ENCODE measurements at places on chromosomes 12 and 14. TPM values are rescaled to one million over a fixed set of nuclear protein-coding genes. Genes with fewer than 3 reads are reported as not detected.

GRCh38 chr12:53219956-53220693 lies 11.9 kb downstream of the RARG start:
- DNase-seq: no peak
- peak overlapping the region; percentile 88 for H3K4me3 ChIP-seq
- H3K36me3 ChIP-seq: no peaks in the 10 kb centered on the region

DNA sequence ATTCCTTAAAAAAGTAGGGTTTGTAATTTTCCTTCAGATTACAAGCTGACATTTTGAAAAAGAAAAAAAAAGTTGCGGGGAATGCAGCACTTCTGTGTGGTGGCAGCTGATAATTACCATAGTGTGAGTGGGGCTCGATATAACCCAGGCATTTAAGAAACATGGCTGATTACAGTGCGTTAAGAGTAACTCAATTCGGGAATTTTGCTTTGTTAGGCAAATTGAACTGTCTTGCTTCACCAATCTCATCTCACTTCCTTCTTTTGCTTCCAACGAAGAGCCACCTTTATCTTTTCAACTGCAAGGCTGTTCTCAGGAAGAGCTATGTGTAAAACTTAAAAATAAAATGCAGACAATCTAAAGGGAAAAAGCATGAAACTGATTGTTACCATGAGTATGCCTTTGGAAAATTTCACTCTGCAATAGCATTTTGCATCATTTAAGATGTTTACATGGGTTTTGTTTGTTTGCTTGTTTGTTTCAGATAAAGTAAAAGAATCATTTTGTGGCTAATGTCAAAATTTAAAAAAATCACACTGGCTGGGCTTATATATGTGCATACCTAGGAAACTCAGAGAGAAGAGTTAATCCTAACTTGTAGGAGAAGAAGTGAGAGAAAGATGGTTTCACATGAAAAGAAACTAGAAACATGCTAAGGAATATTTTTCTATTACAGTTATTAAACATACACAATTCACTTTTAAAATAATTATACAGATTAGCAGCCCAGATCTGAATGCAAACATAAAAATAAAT lies 295.9 kb upstream of the ATP2B1 start:
- no peaks in the 10 kb centered on the region for H3K27me3 ChIP-seq
- H3K27ac ChIP-seq: no peak overlapping the region
- peaks cover 4% of the 10 kb centered on the region for H3K4me1 ChIP-seq
- no peaks in the 10 kb centered on the region for H3K36me3 ChIP-seq

DNA sequence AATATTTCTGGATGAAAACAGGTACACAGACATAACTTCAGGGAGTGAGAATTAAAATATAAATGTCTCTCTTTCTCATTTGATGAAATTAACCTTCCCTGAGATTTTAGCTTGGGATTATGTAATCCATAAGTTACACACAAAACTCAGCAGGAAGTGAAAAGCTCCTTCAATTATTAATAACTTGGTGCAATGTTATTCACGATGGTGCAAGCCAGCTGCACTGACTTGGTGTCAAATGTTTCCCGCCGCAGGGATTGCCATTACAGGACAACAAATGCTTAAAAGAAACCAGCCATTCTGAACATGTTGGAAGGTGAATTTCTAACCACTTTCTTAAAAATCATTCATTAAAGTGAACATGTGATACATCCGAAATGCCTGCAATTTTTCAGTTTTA lies 250.4 kb downstream of the FOXN3 start:
- peaks cover 17% of the 10 kb centered on the region for H3K36me3 ChIP-seq
- H3K4me3 ChIP-seq: no peak overlapping the region
- no peaks in the 10 kb centered on the region for H3K4me1 ChIP-seq
- H3K27me3 ChIP-seq: no peaks in the 10 kb centered on the region
- no peak for DNase-seq
- no peak overlapping the region for H3K27ac ChIP-seq

DNA sequence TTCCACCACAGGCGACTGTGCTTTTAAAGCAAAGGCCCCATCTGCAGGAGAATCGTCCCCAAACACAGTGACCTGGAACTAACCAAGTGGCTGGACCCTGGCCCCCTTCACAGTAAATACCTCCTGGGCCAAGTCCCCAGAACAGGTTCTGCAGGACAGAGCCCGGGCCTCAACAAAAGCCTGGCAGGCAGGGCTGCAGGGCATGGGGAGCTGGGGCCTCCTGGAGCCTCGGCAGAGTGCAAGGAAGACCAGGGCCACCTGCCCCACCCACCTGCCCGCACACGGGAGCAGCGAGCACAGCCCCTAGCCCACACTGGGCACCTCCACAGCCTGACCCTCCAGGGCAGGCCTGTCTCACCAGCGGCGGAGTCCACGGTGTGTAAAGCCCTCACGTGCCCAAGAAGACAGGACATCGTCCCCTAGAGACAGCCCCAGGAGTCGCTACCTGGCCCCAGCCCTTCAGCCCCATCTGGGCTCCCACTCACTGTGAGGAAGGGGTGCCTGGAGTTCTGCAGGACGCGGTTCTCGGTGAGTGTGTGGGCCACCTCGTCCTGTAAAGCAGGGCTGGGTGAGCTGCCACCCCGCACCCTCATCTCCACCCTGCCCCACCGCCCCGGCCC lies 21.0 kb downstream of the AKT1 start:
- no peak overlapping the region for H3K4me3 ChIP-seq
- peaks cover 17% of the 10 kb centered on the region for H3K36me3 ChIP-seq
- H3K27ac ChIP-seq: no peak overlapping the region
- peaks cover 19% of the 10 kb centered on the region for H3K4me1 ChIP-seq
- no peaks in the 10 kb centered on the region for H3K27me3 ChIP-seq

- H3K36me3 ChIP-seq: peaks cover 3% of the 10 kb centered on the region
Measured at GRCh38 chr14:90576981-90577660, 180.3 kb downstream of the CALM1 start.

DNA sequence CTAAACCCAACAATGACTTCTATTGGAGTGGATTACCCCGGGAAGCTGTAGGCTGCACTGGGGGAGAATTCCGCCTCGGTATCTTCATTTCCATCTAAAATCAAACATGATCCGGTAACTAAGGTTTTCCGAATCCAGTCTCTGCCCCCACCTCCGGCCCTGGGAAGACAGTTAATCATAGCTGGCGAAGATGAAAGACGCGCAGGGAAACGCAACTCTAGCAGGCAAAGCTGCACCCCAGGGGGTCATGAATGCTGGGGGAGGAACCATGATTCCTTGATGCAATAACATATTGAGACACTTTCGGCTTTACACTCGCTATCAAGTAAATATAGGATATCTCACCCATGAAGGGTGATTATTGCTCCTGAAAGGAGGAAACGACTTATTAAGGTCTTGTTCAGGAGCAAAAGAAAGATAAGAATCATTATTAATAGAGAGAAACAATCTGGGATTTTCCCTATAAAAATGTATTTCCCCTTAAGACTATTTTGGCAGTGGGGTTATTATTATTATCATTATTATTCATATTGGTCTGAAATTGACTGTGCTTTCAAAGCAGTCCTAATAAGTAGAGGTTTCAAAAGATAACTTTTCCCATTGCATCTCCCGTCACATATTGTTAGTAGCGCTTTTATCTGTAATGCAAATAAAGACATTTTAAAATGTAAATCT lies 614.9 kb downstream of the VRK1 start:
- H3K36me3 ChIP-seq: no peaks in the 10 kb centered on the region
- no peak overlapping the region for H3K4me3 ChIP-seq
- no peak for DNase-seq
- H3K27ac ChIP-seq: no peak overlapping the region
- peaks cover 10% of the 10 kb centered on the region for H3K27me3 ChIP-seq

Gene OAS1
- not detected for total RNA-seq

Gene TMEM121
- 12.3 TPM for total RNA-seq

Gene GARIN6
- not detected for total RNA-seq
